Left ventricle myocardium superior (tissue), 1 donor: ENCODE measurements at places on chromosomes 2 and 18. TPM values are rescaled to one million over a fixed set of nuclear protein-coding genes. Genes with fewer than 3 reads are reported as not detected.

Gene ZCCHC2
- 18.0 TPM for total RNA-seq

Gene BOLL
- not detected for total RNA-seq

Gene EGR4
- not detected for total RNA-seq

Gene SOWAHC
- total RNA-seq, result 2.5 TPM

Gene SFTPB
- 0.50 TPM for total RNA-seq

Gene ABCG8
- total RNA-seq, result not detected

Gene DSEL
- 2.2 TPM for total RNA-seq

Gene ASB18
- total RNA-seq, result 3.8 TPM

Gene ILKAP
- total RNA-seq, result 26.7 TPM

Gene REG1A
- total RNA-seq, result not detected

Gene DCC
- total RNA-seq, result not detected

Gene UGT1A1
- total RNA-seq, result not detected

Gene NIFK
- total RNA-seq, result 20.7 TPM

DNA sequence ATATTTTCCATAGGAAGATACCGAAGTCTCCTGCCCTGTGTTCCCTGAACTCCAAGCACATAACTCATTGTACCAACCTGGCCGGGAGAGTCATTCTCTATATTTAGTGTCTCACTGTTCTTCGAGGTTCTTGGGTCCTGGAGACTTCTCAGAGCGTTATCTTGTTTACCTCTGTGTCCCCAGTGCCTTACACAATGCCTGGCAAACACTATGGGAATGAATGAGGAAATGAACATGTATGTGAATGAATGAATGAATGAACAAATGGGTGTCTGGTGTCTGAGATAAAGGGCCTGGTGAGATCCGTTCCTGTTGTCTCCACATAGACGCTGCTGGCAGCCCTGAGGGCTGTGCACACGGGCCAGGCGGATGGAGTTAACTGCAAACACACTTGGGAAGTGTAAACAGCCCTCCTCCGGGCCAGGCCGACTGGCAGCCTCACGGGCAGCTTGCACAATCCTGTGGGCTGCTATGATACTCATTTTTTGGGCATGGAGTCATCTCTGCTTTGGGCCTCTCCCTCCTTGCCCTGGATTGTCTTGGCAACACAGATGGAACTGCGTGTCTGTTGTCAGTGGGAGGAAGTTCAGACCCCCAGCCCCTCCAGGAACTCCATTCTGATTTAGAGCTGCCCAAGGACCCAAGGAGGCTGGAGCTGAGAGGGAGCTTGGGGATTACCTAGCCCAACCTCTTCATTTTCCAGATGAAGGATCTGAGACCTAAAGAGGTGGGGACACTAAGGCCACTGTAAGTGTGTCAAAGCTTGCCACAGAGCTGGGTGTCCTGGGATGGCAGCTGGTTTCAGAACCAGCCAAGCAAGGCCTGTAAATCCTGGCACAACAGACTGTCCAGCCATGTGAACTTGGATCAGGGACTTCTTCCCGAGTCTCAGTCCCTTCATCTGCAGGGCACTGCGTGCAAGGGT is 124.4 kb downstream of the INHBB start:
- peak; percentile 83 for DNase-seq

GRCh38 chr18:12296457-12296856 is 11.6 kb upstream of the TUBB6 start:
- no peak for DNase-seq

DNA sequence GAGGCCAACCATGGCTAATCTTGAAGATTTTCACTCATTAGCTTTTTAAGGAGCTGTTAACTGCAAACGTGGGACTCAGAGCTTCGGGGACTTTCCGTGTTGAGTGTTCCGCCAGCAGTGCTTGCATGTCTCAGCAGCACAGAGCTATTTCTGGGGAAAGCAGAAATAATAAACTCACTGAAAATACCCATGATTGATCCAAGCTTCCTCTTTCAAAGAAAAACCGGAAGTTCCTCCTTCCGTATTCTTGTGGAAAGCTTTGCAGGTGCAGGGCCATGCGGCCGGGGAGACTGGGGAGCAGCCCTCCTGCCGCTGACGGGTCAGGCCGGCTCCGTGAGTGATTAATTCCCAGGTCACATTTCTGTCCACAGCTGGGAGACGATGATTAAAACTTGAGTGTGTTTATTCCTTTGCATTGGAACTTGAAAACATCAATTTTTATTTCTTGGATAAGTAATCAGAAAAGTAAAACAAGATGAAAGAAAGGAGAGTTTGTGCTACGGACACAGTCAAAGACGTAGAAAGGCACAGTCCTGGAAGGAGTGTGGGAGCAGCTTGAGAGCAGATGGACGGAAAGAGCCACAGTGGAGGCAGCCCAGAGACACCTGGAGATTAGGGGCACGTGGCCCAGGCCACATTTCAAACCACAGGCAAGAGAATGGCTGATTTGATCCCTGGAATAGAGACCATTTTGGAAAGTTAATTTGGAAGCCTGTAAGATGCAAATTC is 54.2 kb upstream of the CTDP1 start:
- no peak for DNase-seq

DNA sequence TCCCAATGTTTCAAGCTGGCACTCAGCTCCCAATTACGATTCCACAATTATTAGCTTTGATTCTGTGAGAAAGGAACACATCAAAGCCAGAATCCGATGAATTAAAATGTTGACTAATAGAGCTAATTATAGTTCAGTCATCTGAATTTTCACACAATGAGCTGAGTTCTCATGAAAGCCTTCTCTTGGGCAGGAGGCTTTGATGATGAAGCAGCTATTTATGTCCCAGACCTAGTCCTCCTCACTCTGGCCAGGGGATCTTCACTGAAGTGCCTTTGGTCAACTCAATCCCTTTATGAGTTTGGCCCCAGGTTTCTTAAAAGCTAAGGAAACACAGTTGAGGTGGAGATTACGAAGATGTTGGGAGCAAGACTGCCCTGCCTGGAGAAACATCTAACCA is 74.7 kb upstream of the PPM1B start:
- no peak for DNase-seq

DNA sequence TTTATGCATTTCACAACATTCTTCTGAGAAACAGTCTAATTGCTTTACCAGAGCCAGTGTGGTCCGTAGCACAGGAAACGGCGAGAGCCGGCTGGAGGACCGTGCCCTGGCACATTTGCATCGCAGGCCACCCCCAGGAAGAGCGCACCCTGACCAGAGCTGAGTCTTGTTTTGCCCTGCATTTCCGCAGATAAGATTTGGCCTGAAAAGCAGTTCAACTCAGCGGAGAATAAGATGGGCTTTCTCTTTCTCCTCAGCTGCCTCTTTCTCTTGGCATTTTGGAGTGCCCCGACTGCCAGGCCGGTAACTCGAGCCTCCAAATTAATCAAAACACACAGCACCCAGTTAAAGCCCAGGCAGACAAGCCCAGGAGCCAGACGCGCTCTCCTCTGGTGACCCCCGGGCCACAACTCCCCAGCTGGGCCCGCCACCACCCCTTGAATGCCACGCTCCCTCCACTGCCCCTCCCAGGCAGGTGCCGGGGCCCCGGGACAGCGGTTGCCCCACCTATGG is 464 bp downstream of the COL4A4 start:
- DNase-seq, result peak; percentile 43

- no peak for DNase-seq
These were observed 759 bp downstream of the PPP4R3B start for GRCh38 chr2:55616551-55617174.

DNA sequence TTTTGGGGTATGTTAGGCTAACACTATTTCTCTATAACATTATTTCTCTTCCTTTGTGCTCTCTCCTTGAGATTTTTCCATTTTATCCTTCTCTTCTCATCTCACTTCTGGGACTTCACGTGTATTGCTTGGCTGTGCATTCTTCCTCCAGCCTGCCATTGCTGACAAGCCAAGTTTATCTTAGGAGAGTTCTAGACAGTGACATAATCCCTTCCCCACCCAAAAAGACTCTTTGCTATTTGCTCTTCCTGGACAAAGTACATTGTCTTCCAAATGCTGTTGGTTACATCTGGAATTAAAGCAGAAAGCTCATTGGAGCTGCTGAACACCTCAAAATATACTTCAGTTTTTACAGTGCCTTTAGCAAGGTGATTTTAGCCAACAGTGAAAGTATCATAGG is 8.9 kb downstream of the TSPYL6 start:
- no peak for DNase-seq

DNA sequence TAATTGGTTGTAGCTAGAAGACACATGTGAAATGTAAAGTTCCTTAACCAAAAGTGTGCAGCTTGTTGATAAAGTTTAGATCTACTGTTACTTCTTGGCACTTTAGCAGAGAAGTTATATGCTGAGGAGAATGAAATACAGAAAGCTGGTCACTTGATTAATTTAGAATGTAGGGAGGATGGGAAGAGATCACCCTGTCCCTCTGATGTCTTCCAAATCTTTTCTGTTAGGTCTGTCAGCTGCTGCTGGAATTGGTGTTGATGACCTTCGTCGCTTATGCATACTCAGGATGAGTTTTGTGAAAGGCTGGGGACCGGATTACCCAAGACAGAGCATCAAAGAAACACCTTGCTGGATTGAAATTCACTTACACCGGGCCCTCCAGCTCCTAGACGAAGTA is 48.0 kb downstream of the SMAD4 start:
- DNase-seq, result no peak

DNA sequence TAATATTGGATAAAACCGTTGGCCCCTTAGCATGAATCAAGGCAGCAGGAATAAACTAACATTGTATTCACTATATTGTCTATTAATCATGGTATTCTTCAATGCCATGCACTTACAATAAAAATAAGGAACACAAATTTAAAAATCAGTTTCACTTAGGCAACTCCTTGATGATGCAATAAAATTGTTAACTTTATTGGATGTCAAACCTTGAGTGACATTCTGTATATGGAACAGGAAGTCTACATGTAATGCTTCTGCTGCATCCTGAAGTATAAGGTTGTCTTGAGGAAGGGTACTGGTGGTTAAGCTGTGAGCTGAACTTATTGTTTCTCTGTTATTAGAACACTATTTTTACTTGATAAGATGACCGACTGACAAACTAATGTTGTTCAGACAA is 605.5 kb downstream of the SATB2 start:
- DNase-seq, result no peak

DNA sequence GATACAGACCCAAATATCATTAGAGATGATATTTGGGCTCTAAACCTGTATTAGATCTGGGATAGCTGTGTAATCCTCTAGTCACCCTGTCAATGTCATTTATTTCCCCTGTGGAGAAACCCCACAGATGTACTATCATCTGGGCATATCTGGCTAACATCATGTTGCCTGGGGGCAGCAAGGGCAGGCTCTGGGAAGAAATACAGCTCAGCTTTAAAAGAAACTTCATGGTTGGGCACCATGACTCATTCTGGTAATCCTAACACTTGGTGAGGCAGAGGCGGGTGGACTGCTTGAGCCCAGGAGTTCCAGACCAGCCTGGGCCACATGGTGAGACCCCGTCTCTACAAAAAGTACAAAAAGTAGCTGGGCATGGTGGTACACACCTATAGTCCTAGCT is 282.5 kb downstream of the SLC8A1 start:
- no peak for DNase-seq

GRCh38 chr2:9288233-9288632 is 81.6 kb downstream of the ASAP2 start:
- no peak for DNase-seq

DNA sequence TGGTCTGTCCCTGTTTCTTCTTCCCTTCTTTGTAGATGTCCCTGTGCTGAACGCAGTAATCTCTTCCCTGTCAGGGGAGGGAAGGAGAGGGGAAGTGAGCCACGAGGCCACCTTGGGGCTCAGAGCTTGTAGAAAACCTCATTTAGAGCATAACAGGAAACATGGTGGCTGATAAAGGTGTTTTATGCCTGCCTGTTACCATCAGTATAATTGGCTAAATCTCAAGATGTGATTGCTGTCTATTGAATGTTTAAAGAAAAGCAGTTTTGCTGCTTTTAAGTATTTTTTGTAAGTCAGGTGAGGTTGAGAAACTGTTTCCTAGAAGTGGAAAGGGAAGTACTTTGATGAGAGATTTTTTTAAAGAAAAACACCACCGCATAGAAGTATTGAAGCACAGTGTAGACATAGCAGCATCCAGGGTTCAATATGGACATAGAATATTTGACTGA is 59.7 kb upstream of the PDK1 start:
- no peak for DNase-seq

- no peak for DNase-seq
These were observed 44.2 kb downstream of the LCLAT1 start for GRCh38 chr2:30491225-30491624.

DNA sequence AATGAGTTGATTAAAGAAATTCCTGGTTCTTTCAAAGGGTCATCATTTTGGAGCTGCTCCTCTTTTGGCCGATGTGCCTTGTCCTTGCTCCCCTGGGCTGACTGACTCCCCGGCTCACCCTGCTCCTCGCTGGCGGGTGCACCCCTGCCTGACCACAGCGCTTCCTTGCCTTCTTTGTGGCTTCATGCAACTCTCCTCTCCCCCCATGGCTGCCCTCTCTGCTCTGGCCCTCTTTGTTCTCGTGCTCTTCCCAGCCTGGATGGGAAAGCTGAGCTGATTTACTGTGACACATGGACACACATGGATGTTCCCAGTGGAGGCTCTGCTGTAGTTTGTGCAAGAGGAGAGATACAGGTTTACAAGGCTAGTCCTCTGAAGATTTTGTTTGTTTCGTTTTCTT is 234.6 kb downstream of the HAUS1 start:
- DNase-seq, result no peak

DNA sequence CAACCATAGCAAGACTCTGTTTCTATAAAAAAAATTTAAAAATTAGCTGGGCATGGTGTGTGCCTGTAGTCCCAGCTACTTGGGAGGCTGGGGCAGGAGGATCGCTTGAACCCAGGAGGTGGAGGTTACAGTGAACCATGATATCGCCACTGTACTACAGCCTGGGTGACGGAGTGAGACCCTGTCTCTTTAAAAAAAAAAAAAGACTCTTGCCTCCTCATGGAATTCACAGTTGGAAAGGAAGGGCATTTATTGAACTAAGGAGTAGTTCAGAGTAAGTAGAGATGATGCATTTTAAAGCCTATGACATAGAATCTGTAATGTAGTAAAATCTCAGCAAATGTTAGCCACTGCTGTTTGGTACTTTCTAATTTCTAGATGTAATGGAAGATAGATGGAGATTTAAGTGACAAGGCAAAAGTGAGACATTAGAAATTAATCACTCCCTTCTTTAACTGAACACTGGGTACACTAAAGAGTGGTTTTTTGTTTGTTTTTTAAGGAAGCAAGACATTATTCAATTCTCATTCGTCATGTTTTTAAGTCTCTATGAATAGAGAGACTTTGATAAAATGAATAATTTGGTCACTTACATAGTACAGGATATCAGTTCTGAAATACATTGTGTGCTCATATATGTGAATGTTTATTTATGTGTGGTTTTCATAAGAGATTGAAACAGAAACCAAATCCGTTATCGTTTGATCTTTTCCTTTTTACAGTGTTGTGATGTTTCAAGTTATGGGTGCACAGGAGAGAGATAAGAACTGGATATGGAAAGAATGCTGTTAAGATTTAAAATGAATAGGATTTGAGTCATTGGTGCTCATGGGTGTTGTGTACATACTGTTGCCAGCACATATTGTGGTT is 186.1 kb upstream of the STON1 start:
- no peak for DNase-seq

GRCh38 chr2:46461709-46462171 is 17.6 kb upstream of the TMEM247 start:
- DNase-seq, result no peak

- no peak for DNase-seq
These were observed 318.4 kb downstream of the TXNL1 start for GRCh38 chr18:56319953-56320352.

- DNase-seq, result no peak
These were observed 198.7 kb downstream of the LTBP1 start for GRCh38 chr2:33145459-33145858.

GRCh38 chr2:203687165-203687564 is 19.3 kb upstream of the CD28 start:
- DNase-seq, result no peak

GRCh38 chr2:29644949-29645348 is 276.4 kb downstream of the ALK start:
- no peak for DNase-seq
